Foreskin fibroblast (primary cell): ENCODE measurements at places on chromosomes 3 and 15.

GRCh38 chr3:36969540-36970432 is 23.1 kb downstream of the EPM2AIP1 start:
- DNase-seq: peak; percentile 86

- DNase-seq: peak; percentile 20
These were observed 464.5 kb upstream of the TGFBR2 start for GRCh38 chr3:30141927-30142326.

GRCh38 chr3:51176923-51177322 is 208.2 kb upstream of the MANF start:
- no peak for DNase-seq

DNA sequence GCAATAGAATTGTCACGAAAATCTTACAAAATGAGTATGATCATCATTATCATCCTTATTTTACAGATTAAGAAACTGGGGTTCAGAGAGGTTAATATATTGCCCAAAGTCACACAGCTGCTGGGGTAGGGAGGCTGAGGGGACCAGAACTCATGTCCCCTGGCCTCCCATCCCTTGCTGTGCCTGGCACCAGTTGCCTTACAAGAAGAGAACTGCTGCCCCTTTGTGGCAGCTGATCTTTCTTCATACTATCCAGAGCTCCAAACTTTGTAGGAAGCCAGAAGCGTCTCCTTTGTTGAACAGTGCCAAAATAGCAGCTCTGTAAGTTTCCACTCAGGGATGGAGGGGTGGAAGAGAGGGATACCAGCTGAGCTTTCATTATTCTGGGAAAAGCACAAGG is 236.8 kb upstream of the TBC1D5 start:
- DNase-seq: no peak

- peak; percentile 92 for DNase-seq
These were observed 1.2 kb upstream of the PDE8A start for GRCh38 chr15:84980196-84981053.

- no peak for DNase-seq
These were observed 24.4 kb downstream of the MOBP start for GRCh38 chr3:39491733-39492350.
